ENCODE measurements at places on chromosomes 5 and 9.

GRCh38 chr5:59840200-59840601, 53.3 kb downstream of the PDE4D start:
- no peak for DNase-seq

- DNase-seq: no peak
Observed at GRCh38 chr9:93129286-93129685, 4.8 kb downstream of the NINJ1 start.

- DNase-seq: no peak
Observed at GRCh38 chr5:176692839-176693476, 45.7 kb downstream of the TSPAN17 start.

- DNase-seq: no peak
Observed at GRCh38 chr9:127305838-127306226, 41.3 kb downstream of the GARNL3 start.

DNA sequence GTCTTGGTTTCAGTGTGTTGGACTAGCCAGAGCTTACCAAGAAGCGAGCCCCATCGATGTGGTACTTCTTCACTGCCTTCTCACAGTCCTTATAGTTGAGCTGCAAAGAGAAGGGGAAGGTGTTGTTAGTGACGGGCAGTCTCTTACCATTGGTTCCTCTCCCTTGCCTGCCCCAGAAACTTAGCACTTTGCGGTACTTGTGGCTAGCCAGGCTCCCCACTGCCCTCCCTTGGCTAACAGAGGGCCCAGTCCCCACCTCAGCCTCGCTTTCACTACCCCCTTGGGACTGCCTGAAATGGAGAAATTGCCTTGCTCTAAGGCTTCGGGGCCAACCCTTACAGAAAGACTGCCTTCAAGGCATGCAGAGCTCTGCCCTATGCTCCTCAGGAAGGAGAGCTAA, 4.3 kb downstream of the LCP2 start:
- DNase-seq: peak; percentile 85

- DNase-seq: no peak
Observed at GRCh38 chr5:95784514-95785302, 37.8 kb downstream of the GLRX start.

- DNase-seq: no peak
Observed at GRCh38 chr5:78003919-78004318, 227.8 kb upstream of the TBCA start.

GRCh38 chr5:64939772-64940510, 171.2 kb downstream of the CWC27 start:
- no peak for DNase-seq

- no peak for DNase-seq
Observed at GRCh38 chr5:151082282-151082902, 1.6 kb upstream of the TNIP1 start.

GRCh38 chr5:71972777-71973473, 134.3 kb upstream of the MAP1B start:
- no peak for DNase-seq

DNA sequence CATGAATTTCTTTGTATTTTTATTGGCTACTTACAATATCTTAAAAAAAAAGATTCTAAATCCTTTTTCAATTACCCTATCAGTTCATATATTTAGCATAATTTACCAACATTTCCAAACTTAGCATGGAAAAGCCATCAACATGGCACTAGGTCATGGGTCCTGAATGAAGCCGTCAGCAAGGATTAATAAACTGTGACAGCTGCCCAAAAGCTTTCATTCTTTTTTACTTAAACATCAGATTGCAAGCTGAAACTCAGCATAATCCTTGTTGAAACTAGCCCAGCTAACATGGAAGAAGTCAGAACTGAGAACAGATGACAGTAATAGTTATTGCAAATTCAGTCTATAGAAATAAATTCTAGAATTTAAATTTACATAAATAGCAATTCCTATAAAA, 209.8 kb downstream of the ADAMTS6 start:
- DNase-seq: no peak

GRCh38 chr5:169909945-169910344, 70.3 kb downstream of the INSYN2B start:
- no peak for DNase-seq

- DNase-seq: no peak
Observed at GRCh38 chr5:66869347-66869746, 273.2 kb downstream of the MAST4 start.

DNA sequence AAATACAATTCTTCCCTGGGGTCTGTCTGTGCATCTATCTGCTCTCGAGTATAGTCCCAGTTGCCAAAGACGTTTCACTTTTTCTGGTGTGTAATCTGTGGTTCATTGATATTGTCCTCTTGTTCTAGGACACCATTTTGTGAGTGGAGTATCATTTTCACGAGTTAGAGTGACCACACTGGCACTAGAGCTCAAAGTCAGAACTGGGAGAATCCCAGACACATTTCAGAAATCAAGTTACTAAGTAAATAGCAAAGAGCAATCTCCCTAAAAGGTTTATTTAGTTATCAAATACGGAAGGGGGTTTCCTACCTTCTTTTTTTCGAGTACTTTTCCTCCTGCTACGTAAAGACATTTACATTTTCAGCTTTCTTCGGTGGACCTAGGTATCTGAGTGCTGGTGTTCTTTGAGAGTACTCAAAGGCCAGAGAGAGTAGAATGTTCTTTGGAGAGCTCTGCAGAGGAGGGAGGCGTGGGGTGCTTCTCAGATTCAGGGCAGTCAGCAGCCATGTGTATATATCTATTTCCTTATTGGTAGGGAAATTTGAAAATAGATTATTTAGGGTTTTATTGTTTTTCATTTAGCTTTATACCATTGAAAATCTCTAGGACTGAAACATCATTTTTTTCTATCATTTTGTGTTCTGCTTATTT, 8.9 kb upstream of the HSPA9 start:
- no peak for DNase-seq

DNA sequence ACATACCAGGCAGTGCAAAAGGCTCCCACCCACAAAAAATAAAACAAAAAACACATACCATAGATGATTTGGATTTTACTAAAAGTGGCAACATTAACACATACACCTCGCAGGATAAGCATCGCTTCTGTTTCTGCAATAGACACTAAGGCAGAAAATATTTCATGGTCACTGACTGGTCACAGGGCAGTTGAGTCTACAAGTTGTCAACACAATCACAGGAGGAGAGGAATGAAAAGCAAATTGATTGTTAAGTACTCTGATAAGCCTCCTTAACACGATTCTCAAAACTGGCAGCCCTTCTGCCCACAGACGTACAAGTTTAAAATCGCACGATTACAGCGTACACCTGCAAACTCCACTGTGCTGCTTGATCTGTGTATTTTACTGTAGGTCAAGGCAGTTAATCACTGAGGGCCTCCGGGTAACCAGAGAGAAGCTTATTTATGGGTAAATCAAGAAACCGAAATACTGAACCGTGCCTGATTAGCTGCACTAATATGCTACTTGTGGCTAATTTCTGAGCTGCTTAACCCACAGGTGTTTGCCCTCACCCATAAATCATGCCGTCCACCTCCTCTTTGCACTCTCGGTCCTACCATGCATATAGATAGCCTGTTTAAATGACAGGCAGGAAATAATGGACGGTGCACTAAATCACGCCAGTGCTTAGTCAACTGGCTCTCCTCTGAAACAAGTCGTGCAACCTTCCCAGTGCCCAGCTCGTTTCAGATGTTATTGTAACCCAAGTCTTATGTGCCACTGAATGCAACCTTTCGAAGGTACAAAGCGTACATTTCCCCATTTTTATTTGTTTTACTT, 659.4 kb upstream of the ADAMTS16 start:
- DNase-seq: no peak

DNA sequence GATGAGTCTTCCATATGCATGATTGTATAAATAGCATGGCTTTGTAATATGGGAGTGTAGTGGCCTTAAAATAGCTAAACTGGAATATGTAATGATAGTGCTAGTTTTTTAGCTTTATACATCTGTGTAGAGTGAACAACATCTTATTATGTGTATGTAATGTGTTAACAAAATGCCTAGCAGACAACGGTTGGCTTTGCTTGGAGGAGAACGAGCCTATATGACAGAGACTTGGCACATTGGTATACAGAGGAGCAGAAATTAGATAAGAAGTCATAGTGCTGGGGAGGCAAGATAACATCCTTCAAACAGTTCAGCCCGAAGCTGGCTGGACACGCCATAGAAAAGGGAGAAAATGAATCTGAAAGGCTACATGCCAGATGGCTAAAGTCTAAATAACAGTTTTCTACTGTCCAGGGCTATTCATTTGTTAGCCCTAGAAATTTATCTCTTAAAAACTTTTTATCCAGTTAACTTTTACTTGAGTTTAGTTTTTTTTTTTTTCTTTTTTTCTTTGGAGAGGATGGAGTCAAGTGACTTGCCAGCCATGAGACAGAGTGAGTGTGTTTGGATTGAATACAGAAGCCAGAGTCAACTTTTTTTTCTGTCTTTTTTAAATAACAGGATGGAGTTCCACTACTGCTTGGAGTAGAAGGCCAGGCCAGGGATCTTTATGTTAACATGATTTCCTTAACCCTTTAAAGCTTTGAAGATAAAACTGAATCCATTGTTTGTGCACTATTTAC, 214.4 kb upstream of the ACTBL2 start:
- no peak for DNase-seq

- no peak for DNase-seq
Observed at GRCh38 chr5:143233031-143233430, 170.5 kb downstream of the NR3C1 start.

DNA sequence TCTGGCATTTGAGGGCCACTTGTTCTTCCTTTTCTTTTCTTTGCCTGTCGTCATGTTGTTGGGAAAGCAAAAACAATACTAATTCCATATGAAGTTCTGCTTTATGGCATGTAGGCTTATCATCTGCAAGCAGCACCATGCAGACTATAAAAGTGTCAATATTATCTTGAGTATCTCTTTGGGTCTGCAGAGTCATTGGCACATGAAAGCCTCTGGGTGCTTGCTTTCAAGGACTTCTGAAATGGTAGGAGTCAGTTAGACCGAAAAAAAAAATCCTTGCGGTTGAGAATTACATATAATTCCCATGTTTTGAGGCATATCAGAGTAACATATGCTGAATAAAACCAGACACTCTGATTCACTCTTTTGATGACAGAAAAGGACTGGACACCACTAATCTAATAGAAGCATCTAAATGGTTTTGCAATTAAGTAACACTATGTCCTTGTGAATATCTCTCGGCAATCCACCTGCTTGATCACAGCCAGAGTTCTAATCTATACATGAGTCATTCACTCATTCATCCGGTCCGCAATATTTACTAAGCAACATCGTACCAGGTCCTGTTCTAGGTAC, 44.4 kb downstream of the GNAQ start:
- no peak for DNase-seq

GRCh38 chr9:136299541-136299940, 4.4 kb downstream of the CCDC187 start:
- no peak for DNase-seq

GRCh38 chr9:3736161-3736560, 210.4 kb upstream of the RFX3 start:
- no peak for DNase-seq

- DNase-seq: no peak
Observed at GRCh38 chr5:39231705-39232525, 12.6 kb upstream of the FYB1 start.

DNA sequence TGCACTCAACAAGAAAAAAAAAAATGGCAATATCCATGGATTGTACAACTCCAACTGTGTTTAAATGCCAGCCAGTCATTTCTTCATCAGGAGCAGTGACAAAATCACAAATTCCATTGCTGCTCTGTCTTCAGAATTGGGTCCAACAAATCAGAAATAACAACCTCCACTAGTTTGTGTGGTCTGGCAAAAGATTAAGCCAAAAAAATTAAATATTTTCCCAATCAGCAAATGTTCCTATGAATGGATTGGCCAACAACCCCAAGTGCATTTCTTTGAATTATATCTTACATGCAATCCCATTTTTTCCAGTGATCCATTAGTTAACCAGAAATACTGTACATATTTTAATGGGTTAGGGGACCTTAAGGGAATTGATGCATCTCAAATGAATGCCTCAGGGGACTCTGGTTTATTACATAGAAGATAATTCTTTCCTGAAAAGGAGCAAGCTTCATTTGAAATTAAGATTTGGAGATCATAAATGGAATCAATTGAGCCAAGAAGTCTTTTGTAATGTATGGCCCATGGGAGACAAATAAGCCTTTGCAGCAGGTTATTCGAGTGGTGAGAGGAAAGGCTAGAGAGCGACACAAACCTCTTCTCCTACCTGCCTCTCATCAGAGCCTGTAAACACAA, 131.8 kb downstream of the TLE1 start:
- DNase-seq: no peak

DNA sequence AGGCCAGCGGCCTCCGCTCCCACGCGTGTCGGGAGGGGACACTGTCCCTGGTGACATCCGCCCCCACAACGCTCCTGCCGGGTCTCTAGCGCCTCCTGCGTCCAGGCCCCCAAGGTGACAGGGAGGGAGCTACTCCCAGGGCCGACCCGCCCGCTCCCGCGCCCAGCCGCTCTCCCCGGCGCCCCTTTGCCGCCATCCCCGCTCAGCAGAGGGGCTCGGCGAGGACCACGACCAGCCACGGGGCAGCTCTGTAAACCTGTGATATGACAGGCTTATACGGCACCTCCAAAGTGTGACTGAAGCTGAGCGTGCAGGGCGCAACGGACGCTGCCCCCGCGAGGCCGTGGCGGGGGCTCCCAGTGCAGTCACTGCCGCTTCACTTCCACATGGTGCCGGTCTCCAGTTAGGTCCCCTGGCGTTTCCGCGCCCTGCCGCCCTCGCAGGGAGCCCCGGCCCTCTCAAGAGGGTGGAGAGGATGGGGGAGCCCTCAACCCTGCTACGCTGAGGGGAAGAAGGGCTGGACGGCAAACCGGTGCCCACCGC, 978 bp upstream of the ADCY2 start:
- no peak for DNase-seq

- no peak for DNase-seq
Observed at GRCh38 chr5:138713247-138713646, 40.0 kb upstream of the CTNNA1 start.

GRCh38 chr5:144831650-144832049, 661.0 kb downstream of the KCTD16 start:
- no peak for DNase-seq

- no peak for DNase-seq
Observed at GRCh38 chr5:102815540-102816332, 60.6 kb downstream of the PAM start.

- DNase-seq: no peak
Observed at GRCh38 chr9:37801959-37802711, 1.5 kb downstream of the DCAF10 start.

DNA sequence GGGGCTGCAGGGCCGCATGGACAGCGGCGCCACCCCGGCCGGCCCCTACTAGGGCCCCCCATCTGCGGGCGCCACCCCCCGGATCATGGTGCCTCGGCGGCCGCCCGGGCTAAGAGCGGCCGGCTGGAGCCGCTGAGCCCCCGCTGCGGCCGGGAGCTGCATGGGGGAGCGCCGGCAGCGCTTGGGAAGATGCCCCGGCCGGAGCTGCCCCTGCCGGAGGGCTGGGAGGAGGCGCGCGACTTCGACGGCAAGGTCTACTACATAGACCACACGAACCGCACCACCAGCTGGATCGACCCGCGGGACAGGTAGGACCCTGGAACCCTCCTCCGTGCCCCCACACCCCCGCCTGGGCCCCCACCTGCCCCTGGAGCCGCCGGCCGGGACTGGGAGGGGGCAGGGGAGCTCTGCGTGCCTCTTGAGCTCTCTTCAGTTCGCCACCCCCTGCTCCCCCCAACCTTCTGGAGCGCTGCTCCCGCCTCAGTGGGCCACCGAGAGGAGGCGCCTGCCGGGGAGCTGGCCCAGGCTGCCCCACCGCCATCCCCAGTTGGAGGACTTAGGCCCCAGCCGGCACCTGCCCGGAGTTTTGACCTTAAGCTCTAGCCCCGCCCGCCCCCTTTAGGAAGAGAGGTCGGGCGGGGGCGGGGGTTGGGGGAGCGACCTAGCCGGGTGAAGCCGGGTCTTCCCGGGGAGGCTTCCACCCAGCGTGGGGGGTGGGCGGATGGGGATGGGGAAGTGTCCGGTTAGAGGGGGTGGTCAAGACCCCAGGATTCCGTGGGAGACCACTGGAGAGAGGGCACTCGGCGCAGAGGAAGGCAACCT, 730 bp downstream of the WWC1 start:
- no peak for DNase-seq

Measured in activated naive CD4-positive, alpha-beta T cell treated with anti-CD3 and anti-CD28 coated beads, Interleukin-2, amount 50 U/mL, for 72 hours (primary cell).